Left cardiac atrium (tissue), 4 donors: ENCODE measurements at places on chromosomes 1 and 21. TPM values are rescaled to one million over a fixed set of nuclear protein-coding genes. Genes with fewer than 3 reads are reported as not detected.

FAM72C gene
- 0.16 TPM for total RNA-seq

DNA sequence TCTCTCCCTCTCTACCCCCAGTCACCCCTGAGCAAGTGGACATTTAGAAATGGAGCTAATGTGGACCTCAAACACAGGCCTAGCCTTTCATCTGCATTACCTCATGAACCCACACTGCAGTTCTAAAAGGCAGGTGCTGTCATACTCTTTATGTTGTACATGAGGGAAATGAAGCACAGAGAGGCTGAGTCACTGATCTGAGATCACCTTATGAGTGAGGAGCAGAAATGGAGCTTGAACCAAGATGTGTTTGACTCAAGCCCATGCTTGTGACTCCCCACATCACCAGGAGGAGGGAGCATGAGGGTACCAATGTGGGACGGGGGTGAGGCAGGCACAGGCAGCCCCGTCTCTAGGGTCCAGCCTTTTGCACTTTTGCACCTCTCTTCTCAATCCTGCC, 702.8 kb downstream of the PTPRU start:
- DNase-seq: no peak

GRCh38 chr1:152447484-152447883, 33.4 kb upstream of the CRNN start:
- DNase-seq: no peak

- no peak for DNase-seq
These were observed 299.1 kb upstream of the ADAMTS5 start for GRCh38 chr21:27265949-27266348.

GRCh38 chr21:39047046-39047445, 136.2 kb downstream of the PSMG1 start:
- DNase-seq: no peak

GCSAML gene
- total RNA-seq: 0.59 TPM

- peak; percentile 64 for DNase-seq
These were observed 23.6 kb upstream of the ABCB10 start for GRCh38 chr1:229582011-229582694.

DNA sequence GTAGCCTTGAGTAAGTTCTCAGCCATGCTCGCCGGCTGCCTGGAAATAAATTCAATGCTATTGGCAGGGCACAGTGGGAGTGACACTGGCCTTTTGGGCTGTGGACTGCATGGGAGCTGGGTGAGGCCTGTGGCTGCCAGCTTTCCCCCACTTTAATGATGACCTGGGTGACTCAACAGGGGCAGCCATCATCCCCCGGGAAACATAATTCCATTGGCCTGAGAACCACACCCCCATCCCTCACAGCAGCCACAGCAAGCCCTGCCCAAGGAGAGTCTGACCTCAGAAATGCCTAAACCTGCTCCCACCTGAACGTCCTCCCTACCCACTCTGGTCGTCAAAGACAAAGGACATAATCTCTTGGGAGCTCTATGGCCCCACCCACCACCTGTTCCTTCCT, 384.0 kb downstream of the LTN1 start:
- no peak for DNase-seq
